GM13977 (cell line): ENCODE measurements at places on chromosomes 7 and 10.
A peak's percentile ranks its signal among the peaks of the same experiment; 100 is the strongest.

- DNase-seq: no peak
These were observed 131.4 kb upstream of the BTBD16 start for GRCh38 chr10:122139627-122140170.

GRCh38 chr10:132387764-132388210, 9.2 kb upstream of the PWWP2B start:
- peak; percentile 94 for DNase-seq

DNA sequence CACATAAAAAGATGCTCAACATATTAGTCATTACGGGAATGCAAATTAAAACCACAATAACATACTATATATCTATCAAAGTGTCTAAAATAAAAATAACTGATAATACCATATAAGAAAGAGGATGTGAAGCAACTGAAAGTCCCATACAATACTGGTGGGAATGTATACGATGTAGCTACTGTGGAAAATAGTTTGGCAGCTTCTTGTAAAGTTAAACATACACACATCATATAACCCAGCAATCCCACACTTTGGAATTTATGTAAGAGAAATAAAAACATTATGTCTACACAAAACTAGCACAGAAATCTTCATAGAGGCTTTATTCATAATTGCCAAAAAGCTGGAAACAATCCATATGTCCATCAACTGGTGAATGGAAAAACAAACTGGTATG, 10.5 kb upstream of the COMMD3 start:
- DNase-seq: no peak

DNA sequence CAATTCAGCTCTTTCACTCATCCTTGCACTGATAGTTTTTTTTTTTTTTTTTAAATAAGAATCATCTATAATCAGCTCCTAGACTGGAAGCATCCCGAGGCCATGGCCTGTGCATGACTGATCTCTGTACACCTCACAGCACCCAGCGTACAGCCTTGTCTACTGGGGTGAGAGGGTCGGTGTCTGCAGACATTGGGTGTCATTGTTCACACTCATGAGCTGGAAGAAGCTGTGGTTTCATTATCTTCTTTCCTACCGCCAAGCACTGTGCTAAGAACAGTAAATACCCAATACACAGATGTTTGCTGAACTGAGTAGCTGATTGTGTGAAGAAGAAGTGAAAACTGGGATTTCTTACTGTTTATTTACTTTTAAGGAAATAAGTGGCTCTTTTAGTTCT, 123.6 kb downstream of the CLEC2L start:
- no peak for DNase-seq

DNA sequence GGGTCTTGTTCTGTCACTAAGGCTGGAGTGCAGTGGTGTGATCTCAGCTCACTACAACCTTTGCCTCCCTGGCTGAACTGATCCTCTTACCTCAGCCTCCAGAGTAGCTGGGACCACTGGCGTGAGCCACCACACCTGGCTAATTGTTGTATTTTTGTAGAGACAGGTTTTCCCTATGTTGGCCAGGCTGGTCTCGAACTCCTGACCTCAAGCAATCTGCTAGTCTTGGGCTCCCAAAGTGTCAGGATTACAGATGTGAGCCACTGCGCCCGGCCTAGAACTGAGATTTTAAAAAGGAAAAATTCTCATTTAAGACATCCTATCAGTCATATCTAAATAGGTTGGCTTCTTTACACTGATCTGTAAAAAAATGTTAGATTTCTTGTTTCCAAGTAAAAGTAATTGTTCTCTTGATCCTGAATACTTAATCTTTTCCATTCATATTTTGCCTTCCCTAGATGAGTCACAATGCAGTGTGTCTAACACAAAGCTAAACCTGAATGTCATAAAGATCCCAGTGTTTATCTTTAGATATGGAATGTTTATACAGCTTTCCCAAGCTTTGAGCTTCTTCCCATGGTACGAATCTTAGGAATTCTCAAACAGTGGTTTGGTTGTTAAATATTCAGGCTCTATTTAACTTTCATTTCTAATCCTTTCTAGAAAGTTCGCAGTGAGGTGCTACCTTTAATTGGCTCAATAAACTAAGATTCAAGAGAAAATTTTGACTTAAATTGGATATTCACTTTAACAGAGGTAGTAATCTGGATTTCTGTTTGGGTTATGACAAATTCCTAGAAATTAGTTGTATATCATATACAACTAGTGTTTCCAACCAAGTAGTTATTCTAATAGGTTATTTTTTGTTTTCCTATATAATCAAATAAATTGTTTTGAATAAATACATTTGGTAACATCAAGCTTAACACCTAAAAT, 12.1 kb upstream of the LAMB1 start:
- no peak for DNase-seq

- peak; percentile 36 for DNase-seq
These were observed 134.4 kb downstream of the ITGA8 start for GRCh38 chr10:15585303-15585715.

DNA sequence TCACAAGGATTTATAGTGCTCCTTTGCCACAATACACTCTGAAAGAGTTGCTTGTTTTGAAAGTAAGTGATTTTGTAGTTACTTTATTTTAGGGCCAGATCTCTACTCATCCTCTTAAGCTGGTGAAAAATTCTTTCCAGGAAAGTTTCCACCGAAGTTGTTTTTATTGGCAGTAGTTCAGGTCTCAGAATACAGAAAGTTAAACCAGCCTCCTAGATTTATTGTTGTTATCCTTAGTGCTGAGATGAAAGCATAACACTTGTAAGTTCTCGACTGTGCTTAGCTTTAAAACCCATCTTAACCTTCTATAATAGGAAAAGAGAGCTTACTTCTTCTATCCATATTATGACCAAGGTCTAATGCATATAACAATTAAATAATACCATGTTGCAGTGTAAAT, 5.5 kb downstream of the AP3M1 start:
- no peak for DNase-seq

DNA sequence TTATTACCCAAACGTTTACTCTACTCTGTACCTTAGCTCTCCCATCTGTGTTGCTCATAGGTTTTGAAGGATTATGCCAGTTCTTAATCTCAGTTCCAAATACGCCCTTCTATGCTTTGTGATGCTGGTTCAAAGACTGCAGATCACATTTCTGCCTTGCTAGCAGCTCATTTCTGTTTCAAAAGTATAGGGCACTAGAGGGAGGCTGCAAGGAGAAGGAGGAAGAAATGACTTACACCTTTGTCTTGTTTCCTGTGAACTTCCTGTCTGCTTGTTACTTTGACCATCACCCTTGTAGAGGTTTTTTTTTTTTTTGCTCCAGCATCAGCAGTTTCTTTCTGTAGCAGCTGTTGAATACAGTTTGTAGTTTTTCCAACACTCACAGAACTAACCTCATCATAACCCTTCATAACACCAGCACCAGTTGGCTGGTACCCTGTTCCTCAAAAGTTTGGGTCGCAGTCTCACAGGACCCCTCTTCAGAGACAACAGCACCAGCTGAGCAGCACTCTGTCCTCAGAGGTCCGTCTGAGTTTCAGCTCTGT, 16.5 kb downstream of the SLK start:
- DNase-seq: peak; percentile 38

DNA sequence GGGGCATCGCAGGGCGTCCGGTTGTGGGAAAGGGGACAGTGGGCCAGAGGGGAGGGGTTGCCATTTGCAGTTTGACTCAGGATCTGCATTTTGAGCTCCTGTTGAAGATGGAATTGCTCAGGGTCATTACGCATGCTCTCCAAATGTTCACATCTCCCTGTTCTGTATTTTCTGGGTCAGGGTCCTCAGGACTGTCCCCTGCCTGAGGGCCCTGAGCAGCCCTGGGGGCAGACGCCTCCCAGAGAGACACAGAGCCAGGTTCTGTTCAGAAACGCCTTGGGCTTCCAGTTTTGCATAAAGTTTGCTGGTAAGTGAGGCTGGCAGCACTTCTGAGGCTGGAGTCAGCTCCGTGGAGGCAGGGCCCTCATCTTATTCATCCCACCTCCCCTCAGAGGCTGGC, 34.1 kb upstream of the NUB1 start:
- no peak for DNase-seq

DNA sequence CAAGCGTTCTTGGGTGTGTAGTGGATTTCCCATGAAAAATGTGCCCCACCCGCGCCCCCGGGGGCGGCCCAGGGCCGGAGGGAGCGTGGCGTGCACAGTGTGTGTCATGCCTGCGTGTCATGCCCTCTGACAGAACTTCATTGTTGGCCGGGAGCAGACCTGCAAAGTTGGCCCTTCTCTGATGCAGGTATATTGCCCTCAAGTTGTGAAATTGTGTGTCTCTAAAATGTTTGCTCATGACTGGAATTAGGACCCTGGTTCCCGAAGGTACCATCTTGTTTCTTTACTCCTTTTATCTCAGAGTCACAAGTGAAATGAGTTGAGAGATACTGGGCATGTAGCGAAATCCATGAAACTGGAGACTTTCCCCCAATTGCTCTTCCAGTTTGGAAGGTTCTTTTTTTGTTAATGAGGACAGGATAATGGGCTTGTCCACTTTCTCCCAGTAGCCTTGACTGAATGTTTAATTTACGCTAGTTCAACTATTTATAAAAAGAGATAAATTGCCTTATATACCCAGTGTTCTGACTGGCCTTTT, 26.2 kb downstream of the ADK start:
- peak; percentile 40 for DNase-seq

GRCh38 chr7:40758590-40758989, 623.8 kb downstream of the SUGCT start:
- no peak for DNase-seq

- DNase-seq: peak; percentile 49
These were observed 70.3 kb upstream of the KMT2E start for GRCh38 chr7:104943502-104944343.

GRCh38 chr10:27258492-27258837, 17.9 kb upstream of the ACBD5 start:
- no peak for DNase-seq

GRCh38 chr10:20976891-20977290, 79.8 kb upstream of the NEBL start:
- no peak for DNase-seq

- no peak for DNase-seq
These were observed 68.6 kb downstream of the WDR37 start for GRCh38 chr10:1124796-1125195.

- DNase-seq: peak; percentile 61
These were observed at the start of gene SEM1 for GRCh38 chr7:96709381-96710228. SEM1 (minus strand) TSS chr7:96709846; CDS start chr7:96709763, 83 bp downstream.

DNA sequence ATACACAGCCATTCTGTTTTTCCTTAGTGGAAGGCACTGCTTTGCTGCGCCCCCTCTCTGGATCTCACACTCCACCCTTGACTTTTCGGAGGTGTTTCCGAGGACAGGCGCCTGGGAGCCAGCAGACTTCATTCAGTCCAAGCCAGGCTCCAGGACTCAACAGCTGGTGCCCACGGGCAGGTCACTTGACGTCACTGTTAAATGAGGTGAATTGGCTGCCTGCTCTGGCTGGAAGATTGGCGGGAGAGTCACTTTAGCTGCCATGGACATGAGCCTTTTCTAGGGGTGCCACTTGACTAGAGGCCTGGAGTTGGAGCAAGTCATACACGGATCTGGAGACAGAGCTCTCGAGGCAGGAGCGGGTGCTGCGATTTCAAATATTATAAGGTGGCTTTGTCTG, 3.2 kb downstream of the HTRA1 start:
- no peak for DNase-seq

DNA sequence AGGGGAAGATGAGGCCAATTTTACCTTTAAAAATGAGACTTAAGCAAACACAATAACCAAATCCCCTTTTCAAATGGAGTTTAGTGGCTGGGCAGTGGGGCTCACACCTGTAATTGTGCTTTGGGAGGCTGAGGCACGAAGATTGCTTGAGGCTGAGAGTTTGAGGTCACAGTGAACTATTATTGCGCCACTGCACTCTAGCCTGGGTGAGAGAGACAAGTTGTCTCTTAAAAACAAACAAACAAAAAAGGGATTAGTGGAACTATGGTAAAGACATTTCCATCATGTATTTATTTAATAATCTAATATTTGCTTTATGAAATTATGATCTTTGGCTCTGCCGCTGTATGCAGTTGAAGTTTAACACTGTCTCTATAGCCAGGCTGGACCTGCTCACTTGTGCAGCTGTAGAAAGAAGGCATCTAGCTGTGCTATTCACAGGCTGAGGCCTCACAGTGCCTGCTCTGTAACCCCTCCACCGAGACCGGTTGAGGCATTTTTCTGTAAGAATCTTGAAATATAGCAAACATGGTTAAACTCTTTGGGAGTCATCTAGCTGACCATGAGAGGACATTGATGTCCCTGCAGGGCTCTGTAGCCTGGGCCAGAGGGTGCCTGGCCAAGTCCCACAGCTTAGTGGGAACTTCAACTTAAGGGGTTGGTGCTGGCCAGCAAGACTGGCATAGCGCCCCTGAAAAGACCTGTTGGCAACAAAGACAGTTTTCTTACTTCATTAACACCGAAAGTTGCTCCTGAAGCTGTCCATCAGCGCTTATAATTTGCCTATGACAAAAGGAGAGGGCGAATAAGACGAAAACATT, 131.8 kb downstream of the BMPER start:
- DNase-seq: no peak

DNA sequence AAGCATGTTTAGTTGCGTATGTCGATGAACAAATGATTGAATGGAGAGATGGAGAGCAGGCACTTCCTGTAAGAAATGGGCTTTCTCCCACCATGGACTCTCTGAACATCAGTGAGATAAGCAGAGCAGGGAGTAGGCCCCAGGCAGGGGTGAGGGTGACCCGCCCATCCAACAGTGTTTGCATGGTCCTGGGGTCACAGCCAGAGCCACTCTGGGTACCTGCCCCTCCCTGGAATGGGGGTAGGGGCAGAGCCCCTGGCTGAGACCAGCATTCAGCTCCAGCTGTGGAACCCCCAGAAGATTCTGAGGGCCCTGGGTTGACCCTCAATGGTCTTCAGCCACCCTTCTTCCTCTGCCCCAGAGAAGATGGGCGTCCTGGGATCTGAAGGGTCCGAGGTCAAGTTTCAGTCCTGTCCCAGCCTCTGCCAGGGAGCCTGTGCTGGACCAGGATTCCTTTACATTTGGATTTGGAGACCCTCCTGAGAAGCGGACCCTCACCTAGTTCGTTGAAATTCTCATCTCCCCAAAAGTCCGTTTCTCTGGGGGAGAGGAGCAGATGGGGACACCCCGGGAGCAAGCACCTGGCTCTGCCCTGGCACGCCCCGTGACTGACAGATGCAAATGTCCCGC, 2.4 kb upstream of the FGF8 start:
- no peak for DNase-seq

- DNase-seq: peak; percentile 15
These were observed 622 bp upstream of the COL1A2 start for GRCh38 chr7:94394109-94394436.

DNA sequence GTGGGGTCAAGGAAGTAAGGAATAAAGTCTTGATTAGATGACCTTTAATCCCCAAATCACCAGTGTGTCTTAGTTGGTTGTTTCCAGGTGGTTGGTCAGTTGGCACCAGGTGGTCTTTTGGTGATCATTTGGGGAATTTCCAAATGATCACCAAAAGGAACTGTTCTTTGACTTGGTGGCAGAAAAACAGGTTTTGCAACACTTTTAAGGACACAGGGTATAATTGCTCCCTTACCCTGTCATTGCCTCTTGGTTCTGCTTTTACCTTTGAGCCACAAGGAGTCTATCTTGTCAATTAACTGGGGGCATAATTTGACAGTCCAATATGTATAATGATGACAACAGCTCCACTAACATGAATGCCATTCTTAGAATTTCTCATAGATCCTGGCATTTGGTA, 104.2 kb downstream of the ADK start:
- no peak for DNase-seq

GRCh38 chr7:128710481-128710880, 28.7 kb upstream of the CALU start:
- DNase-seq: no peak

- DNase-seq: no peak
These were observed 1469.5 kb upstream of the CELF2 start for GRCh38 chr10:9547936-9548904.
